A549 treated with RU486 at 1 μM for 4 hours (cell line): ENCODE measurements at places on chromosomes 13 and 19. TPM values are rescaled to one million over a fixed set of nuclear protein-coding genes. Genes with fewer than 3 reads are reported as not detected.

FFAR3 gene
- not detected in 5 replicates for total RNA-seq

FFAR1 gene
- total RNA-seq: 0.06 TPM in 1 of 5 replicates, not detected in the others

ZNF497 gene
- total RNA-seq: 0.80 to 1.8 TPM (median 1.5 TPM) in 5 replicates

NPHS1 gene
- total RNA-seq: 0.13 to 0.65 TPM (median 0.36 TPM) in 5 replicates

CEACAM19 gene
- 7.5 to 10.1 TPM (median 9.3 TPM) in 5 replicates for total RNA-seq

SCN1B gene
- 9.6 to 19.7 TPM (median 15.9 TPM) in 5 replicates for total RNA-seq

PRTN3 gene
- total RNA-seq: 0.26 to 0.50 TPM (median 0.34 TPM) in 4 of 5 replicates, not detected in the other

OR7C1 gene
- not detected in 5 replicates for total RNA-seq

GRK1 gene
- not detected in 5 replicates for total RNA-seq

GNA15 gene
- total RNA-seq: 0.16 to 0.19 TPM (median 0.16 TPM) in 3 of 5 replicates, not detected in the others
